Retina (tissue), 1 donor: ENCODE measurements at places on chromosomes 1 and 21.

DNA sequence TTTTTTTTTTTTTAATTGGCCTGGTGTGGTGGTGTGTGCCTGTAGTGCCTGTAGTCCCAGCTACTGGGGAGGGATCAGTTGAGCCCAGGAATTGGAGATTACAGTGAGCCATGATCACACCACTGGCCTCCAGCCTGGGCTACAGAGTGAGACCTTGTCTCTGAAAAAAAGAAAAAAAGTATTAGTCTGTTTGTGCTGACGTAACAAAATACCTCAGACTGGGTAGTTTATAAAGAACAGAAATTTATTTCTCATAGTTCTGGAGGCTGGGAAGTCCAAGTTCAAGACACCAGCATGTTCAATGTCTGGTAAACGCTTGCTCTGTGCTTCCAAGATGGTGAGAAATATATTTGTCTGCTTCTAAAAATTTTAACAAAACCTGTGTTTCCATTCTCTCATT lies 25.8 kb downstream of the TRAF5 start:
- no peak for DNase-seq

DNA sequence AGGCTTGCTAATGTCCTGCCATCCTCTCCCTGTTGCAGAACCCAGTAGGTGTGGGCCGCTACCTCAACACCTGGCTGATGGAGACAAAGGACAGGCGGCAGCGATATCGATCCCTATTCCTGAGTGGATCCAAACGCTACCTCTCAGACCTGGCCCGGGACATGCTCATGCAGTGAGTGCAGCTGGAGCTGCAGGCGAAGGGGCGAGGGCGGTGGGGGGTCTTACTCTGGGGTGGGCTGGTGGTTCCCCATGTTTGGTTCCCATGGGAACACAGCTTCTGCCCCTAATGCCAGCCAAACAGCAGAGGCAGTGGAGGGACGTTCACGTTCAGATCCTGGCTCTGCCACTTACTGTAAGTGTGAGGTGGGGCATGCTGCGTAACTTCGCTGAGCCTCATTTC lies 15.8 kb upstream of the TTC22 start:
- DNase-seq = no peak

DNA sequence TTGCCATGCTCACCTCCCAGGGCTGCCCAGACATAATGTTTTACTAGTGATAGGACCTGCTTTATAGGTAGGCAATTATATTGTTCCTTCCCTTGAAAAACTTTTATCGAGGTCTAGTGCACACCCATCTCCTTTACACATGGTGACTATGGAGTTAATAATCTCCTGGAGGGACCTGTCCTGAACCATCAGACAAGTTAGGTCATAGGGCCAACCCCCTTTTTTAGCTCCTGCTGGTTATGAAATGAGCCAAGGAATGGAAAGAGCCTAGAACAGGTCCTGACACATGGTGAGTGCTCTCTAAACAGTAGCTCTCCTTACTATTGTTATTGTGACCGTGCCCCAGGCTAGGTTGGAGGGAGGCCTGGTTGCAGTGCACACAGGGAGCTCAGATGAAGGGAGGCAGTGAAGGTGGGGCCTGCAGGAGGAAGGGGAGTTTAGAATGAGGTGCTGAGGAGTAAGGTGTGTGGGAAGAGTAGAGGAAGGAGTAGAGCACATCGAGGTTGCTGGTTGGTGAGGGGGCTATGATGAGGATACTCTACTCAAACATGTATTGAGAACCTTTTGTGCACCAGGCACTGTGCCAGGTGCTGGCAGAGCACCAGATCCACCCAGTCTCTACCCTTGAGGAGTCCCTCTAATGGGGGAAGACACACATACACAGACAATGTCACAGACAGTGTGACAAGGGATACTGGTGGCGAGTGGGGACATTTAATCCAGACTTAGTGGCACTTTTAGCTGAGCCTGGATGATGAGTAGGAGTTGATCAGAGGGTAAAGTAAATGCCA lies 14.1 kb upstream of the LMNA start:
- no peak for DNase-seq

DNA sequence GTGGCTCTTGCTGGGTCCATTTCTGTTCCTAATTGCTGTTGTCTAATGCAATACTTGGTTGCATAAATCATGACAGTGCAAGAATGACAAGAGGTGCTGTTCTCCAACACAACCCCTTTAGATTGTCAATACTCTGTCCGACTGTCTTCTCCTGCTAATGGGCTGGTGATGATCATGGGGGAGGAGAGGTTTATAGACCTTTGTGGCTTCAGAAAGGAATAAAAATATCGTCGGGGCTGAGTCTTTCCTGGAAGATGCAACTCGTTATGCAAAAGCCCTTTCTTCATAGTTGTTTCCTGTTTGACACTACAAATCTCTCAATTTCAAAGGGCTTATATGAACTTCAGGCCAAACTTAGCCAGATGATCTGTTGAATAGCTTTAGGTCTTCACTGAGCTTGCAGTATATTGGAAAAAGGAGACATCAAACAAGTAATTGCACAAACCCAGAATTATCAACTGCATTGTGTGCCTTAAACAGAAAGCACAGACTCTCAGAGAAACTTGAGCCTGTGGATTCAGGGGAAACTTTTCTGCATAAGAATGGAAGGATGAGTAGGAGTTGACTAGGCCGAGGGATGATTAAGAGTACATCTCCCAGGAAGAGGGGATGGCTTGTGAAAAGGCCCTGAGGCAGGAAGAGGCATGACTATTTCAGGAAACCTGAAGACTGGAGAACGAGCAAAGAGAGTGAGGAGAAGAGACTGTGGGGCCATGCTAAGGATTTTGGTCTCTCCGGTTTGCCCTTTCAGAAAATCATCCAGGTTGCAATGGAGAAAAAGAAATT lies 107.6 kb downstream of the TSEN15 start:
- no peak for DNase-seq

DNA sequence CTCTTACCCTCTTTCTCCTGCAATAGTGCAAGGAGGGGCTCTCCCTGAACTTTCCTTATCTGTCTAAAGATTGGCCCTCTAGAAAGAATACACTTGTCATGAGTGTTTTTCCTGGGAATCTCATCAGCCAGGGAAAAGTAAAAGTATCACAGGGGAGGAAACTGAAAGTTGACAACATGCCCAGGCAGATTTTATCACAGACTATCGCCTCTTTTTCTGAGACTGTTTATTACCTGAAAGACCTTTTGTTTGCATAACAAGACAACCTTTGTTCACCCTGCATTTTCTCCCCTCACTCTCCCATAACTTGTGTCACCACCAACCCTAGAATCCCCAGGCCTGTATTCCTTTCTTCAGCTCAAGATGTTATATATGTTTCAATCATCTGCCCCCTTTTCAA lies 794.7 kb upstream of the ADAMTS5 start:
- DNase-seq = no peak

DNA sequence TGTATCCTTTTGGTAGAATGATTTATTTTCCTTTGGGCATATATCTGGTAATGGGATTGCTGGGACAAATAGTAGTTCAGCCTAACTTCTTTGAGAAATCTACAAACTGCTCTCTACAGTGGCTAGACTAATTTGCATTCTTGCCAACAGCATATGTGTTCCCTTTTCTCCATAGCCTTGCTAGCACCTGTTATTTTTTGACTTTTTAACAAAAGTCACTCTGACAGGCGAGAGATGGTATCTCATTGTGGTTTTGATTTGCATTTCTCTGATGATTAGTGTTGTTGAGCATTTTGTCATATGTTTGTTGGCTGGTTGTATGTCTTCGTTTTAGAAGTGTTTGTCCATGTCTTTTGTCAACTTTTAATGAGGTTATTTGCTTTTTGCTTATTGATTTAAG lies 99.8 kb downstream of the UCK2 start:
- no peak for DNase-seq

GRCh38 chr1:96698342-96698983 lies 23.1 kb upstream of the PTBP2 start:
- no peak for DNase-seq

DNA sequence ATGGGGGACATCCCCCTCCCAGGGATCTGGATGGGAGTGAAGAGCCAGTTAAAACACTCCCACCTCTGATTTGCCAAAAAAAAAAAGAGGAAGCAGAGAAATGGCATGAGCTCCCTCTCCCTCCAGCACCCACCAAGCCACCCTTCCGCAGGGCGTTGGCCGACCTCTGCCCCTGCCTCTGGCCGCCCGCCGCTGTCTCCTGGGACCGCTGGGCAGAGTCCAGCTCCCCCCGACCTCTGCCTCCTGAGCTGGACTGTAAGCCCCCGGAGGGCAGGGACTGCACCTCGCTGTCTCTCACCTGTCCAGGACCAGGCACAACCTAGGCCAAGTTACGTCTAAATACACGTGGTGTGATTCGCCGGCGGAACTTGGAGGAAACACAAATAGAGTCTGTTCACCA lies 174.3 kb downstream of the PRDM16 start:
- DNase-seq = no peak

- DNase-seq = no peak
Observed at GRCh38 chr1:191582169-191582568, 576.1 kb upstream of the RGS18 start.

- peak; percentile 85 for DNase-seq
Observed at GRCh38 chr1:227917081-227917950, 30.4 kb downstream of the WNT9A start.

DNA sequence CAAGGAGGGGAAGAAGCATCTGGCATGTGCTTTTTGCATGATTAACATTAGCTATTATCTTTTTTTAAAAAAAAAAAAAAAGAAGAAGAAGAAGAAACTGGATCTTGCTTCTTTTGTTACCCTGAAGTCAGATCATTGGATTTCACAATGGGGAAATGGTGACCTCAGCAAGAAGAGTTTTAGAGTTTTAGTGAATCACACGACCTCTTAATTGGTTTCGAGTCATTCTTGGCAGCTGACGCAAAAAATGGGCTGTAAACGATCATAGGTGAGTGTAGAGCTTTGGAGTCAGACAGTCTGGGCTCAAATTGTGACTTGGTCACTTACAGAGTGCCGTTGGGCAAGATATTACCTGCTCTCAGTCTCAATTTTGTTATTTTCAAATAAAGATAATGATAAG lies 33.3 kb upstream of the PGBD5 start:
- no peak for DNase-seq

DNA sequence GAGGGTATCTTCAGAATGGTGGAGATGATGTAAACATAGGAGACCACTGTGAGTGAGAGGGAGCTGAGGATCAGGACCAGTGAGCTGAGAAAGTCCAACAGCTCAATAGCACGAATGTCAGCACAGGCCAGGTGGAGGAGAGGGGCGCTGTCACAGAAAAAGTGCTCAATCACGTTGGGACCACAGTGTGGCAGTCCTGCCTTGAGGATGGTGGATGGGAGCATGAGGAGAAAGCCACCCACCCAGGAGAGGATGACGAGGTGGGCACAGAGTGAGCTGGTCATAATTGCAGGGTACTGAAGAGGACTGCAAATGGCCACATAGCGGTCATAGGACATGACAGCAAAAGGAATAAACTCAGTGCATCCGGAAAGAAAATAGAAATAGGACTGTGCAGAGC lies 8.1 kb downstream of the OR11L1 start:
- no peak for DNase-seq

GRCh38 chr21:29164323-29164942 lies 34.0 kb downstream of the MAP3K7CL start:
- no peak for DNase-seq

DNA sequence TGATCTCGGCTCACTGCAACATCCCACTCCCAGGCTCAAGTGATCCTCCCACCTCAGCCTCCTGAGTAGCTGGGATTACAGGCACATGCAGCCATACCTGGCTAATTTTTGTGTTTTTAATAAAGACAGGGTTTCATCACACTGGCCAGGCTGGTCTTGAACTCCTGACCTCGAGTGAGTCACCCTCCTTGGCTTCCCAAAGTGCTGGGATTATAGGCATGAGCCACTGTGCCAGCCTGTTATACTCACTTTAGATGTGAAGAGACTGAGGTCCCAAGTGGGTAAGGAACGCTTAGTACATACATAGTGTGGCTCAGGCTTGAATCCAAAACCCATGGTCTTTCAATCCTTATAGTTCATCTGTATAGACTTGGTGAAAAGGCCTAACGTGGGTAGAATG lies 63.7 kb upstream of the EPS8L3 start:
- DNase-seq = no peak

GRCh38 chr1:41455479-41456332 lies 28.8 kb downstream of the EDN2 start:
- DNase-seq = peak; percentile 39

- no peak for DNase-seq
Observed at GRCh38 chr1:187638733-187639434, 810.1 kb downstream of the PLA2G4A start.

GRCh38 chr1:230050973-230051735 lies 15.9 kb upstream of the GALNT2 start:
- no peak for DNase-seq

DNA sequence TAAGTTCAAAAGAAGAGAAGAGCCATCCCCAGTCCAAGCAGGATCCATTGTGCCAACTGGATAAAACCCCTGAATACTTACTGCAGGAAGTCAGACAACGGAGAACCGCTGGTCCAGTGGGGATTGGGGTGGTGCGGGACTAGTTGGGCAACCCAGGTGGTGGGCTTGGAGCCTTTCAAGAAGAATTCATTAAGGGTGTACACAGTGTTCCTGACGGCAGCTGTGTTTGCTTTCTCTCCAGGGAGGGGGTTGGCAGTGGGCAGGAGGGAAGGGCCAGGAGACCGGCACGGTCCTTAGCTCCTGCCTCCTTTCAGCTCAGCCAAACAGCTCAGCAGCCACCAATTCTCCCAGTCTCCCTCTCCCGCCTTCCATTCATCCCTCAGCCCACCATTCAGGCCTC lies 7.1 kb upstream of the CDK18 start:
- DNase-seq = no peak

DNA sequence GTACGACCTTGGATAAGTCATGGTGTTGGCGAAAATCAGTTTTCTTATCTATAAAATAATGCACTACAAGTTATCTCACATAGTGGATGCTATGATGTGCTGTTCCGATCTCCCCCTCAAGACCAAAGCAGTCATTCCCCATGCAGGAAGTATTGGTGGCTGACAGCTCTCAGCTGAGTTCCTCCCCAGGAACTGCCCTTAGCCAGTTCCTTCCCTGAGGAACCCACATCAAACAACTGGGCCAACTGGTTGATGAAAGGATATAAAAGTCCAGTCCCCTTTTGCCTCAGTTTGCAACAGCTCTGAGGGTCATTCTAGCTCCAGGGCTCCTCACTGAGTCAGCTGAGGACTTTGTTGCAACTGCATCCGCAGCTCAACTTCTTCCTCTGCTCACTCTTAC lies 16.1 kb upstream of the SLAMF1 start:
- DNase-seq = no peak

GRCh38 chr1:31954607-31955283 lies 16.6 kb upstream of the PTP4A2 start:
- DNase-seq = no peak

DNA sequence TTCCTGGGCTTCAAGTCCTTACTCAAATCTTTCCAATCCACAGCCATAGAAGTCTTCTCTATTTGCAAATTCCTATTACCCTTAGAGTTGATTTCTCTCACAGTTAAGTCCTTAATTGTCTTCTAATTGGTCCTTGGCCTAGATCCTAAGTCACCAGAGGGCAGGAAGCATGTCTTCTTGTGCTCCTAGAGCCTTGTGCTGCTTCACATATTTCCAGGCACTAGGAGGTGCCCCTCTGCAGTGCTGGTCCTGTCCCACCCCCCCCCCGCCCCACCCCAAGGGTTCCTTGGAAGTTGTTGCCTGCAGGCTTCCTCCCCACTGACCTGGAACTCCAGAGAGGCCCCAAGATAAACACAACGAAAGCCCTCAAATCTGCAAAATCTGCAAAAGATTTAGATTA lies 28.1 kb upstream of the TARBP1 start:
- no peak for DNase-seq

- DNase-seq = no peak
Observed at GRCh38 chr21:29892379-29892778, 47.4 kb downstream of the GRIK1 start.
